Heart right ventricle (tissue), 16 donors: ENCODE measurements at places on chromosomes 16 and 17. TPM values are rescaled to one million over a fixed set of nuclear protein-coding genes. Genes with fewer than 3 reads are reported as not detected.

GRCh38 chr17:48529683-48530009 is 1.2 kb downstream of the HOXB1 start:
- DNase-seq: no peak

TMIGD1 gene
- polyA plus RNA-seq: not detected

DNA sequence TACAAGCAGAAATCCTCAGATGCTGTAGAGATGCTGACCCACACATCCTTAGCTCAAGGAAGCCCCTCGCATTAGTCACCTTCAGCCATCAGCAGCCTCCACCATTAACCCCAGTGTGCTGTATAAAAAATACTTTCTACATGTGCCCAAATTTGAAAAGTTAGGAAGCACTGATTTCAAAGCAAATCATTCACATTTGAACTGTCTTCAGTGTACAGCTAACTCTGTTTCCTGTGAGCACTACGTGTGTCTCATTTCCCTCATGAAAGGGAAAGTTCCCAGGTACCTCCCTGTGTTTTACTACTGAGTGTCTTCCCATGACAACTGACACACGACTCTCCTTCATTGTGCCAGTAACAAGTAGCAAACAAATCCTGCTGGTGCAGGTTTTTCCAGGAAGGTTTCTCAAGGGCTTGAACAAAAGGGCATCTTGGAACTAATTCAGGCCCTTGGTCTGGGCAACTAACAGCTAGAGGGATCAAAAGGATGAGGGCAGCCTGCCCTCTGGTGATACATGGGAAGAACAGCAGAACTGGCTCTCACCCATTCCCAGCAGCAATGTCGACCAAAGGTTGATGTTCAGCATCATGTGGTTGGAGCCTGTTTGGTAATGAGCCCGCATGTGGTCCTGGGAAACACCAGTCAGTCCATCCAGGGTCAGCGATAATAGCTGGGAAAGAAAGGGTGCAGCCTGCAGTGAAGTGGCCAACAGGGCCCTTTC is 4.0 kb downstream of the SLC35B1 start:
- DNase-seq: no peak

GRCh38 chr16:15037003-15037402 is 18.9 kb downstream of the NTAN1 start:
- DNase-seq: no peak
